ENCODE measurements at places on chromosomes 4 and X.

GRCh38 chr4:169253113-169253671 lies 17.6 kb downstream of the SH3RF1 start:
- no peak for DNase-seq

DNA sequence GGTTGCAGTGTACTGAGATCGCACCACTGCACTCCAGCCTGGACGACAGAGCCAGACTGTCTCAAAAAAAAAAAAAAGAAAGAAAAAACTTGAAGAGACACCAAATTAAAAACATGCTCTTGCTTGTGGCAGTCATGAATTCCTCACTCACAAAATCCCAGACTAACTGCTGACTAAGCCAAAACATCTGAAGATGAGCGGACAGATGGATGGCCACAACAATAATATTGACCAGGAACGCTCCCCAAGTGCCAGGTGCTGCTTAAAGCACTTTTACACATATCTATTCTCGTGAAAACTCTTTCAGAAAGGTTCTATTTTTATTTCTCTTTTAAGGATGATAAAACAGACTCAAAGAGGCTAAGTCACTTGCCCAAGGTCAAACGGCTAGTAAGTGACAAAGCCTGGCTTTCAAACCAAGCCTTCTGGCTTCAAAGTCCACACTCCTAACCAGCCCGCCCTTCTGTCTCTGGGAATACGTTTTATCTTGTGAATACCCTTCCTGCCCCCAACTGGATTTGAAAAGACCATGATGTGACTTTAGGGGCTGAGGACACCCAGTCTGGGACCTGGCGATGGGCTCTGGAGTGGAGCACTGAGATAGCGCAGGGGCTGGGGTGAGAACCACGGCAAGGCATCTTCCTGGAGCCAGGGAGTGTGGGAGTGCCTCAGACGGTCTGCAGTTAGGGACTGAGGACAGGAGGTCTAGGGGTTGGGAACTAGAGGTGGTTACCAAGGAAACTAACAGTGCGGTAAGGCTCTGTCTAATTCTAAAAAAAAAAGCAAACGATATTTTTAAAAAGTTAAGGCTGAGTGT lies 9.5 kb upstream of the CXCR3 start:
- DNase-seq, result no peak

DNA sequence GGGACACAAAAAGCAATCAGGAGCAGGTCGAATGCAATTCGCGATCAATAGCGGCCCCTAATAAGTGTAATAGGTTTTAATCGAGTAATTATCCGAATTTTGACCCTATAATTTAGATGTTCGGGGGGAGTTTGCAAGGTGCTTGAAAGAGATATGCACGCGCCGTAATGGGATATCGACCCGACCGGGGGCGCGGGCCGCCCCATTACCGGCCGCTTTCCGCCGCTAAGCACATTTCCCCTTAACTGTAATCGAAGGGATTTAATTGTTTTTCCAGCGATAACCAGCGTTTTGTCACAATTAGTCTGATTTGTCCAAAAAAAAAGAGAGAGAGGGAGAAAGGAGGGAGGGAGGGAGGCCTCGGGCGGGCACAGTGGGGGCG lies 997 bp downstream of the NKX1-1 start:
- DNase-seq, result no peak

DNA sequence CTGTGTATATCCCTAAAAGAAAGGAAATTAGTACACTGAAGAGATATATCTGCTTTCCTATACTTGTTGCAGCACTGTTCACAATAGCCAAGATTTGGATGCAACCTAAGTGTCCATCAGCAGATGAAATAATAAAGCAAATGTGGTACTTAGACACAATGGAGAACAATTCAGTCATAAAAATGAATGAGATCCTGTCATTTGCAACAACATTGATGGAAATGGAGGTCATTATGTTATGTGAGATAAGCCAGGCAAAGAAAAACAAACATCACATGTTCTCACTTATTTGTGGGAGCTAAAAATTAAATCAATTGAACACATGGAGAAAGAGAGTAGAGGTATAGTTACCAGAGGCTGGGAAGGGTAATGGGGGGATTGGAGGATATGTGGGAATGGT lies 611.9 kb downstream of the STPG2 start:
- no peak for DNase-seq

- peak; percentile 13 for DNase-seq
These were observed 153.9 kb downstream of the ATG4A start for GRCh38 chrX:108245462-108245861.

GRCh38 chr4:27442146-27442545 lies 581.5 kb downstream of the STIM2 start:
- no peak for DNase-seq

- no peak for DNase-seq
These were observed 14.4 kb upstream of the CDS1 start for GRCh38 chr4:84568496-84568895.

- no peak for DNase-seq
These were observed 78.5 kb upstream of the NLGN4X start for GRCh38 chrX:6307156-6307555.

- DNase-seq, result peak; percentile 58
These were observed 45.8 kb downstream of the SLC39A8 start for GRCh38 chr4:102299354-102300107.

GRCh38 chr4:147620315-147620714 lies 3.1 kb downstream of the TMEM184C start:
- DNase-seq, result no peak

- no peak for DNase-seq
These were observed 66.6 kb upstream of the ELOVL6 start for GRCh38 chr4:110265001-110265400.

GRCh38 chr4:100605144-100605543 lies 87.3 kb upstream of the EMCN start:
- DNase-seq, result no peak

DNA sequence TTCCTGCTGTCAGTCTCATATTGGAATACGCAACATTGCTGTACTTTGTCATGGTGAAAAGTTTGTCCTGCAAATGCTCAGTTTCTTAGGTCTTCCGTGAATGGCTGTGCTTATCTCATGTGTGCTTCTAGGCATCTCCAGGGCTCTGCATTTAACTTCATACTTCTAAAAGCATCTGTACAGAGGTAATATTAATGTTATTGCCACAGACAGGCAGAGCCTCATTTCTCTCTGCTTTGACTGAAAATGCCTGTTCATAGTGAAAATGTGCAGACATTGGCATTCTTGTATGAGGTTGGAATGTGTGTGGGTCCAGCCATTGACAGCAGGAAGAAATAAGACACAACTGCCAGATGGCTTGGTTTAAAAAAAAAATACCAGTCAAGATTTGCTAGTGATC lies 140.1 kb upstream of the TTC29 start:
- DNase-seq, result no peak

DNA sequence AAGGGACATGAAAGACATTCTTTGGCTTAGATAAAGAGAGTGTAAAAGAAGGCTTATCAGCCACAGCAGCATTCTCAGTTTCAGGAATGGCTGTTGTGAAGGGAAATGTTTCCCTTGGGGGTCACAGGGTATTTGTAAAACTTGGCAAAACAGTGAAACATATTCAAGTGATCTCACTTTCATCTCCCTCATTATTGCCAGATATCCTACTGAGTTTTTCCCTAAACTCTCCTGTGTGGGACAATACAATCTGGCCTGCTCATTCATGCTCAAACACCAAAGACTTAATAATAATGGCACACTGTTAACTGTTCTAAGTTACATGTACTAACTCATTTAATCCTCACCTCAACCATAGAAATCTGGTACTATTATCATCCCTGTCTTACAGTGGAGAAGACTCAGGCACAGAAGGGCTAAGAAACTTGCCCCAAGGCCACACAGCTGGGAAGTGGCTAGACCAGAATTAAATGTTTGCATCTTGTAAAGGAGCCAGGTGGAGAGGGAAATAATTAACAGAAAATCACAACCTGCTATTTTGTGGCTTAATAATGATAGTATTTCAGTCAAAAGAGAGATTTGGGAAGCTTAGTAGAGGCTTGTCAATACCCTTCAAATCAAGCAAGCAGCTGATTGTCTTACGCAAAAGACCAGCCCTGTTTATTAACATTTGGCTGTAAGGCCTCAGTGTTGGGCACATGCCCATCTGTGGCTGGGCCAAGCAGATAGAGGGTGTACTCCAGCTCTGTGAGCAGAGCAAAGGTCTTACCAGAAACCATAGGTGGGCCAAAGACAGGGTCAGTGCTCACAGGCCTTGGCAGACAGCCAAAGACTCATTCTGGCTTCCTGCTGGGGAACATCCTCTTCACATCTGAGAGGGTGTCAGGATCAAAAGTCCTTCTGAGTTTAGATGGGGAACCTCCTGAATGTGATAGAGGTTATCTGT lies 17.3 kb downstream of the SMPX start:
- no peak for DNase-seq

DNA sequence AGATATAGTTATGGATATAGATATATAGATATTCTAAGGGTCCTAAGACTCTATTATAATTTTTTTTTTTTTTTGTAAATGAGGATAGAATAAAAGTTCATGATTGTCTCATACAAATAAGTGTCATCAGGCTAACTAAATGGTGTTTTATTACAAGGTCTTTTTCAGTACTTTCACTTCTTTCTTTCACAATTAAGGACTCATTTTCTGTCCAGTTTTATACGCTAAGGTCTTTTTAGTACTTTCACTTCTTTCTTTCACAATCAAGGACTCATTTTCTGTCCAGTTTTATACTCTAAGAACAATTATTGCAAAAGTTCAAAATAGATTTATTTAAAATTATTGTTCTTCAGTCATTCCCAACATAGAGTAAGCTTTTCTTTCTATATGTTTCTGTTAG lies 32.7 kb downstream of the RUFY3 start:
- no peak for DNase-seq

DNA sequence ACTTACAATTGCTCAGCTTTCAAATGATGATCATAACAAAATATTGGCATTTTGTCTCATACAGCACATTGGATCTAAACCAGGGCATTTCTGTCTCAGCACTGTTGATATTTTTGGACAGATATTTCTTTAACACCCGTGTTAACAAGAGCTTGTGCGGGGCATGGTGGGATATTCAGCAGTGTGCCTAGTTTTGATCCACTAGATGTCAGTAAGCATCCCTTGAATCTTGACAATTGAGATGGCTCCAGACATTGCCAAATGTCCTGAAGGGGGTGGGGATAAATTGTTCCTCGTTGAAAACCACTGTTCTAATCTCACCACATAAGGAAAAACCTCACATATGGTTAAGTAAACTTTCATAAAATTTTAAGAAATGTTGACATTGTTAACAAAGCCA lies 806.3 kb downstream of the STIM2 start:
- peak; percentile 40 for DNase-seq

GRCh38 chr4:146032234-146032860 lies 93.7 kb upstream of the ZNF827 start:
- no peak for DNase-seq

- no peak for DNase-seq
These were observed 20.4 kb upstream of the FHL1 start for GRCh38 chrX:136126872-136127406.

DNA sequence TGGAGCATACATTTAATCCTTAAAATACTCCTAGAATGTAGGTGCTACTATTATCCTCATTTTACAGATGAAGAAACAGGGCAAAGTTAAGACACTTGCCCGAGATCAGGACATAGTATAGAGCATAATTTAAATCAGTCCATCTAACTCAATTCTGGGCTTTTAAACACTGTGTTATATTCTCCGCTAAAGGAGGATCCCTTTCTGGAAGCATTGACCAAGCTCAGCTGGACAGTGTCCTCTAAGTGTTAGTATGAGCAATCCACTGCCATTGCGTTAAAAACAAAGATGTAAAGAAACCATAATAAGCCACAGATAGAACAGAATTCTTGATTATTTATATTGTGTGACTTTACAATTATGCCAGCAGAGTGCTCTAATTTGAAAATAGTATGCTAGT lies 207.0 kb downstream of the ARHGAP24 start:
- DNase-seq, result no peak

- no peak for DNase-seq
These were observed 75.4 kb upstream of the ANXA3 start for GRCh38 chr4:78476108-78476704.

- peak; percentile 5 for DNase-seq
These were observed 67.8 kb downstream of the FAM133A start for GRCh38 chrX:93741811-93742210.

DNA sequence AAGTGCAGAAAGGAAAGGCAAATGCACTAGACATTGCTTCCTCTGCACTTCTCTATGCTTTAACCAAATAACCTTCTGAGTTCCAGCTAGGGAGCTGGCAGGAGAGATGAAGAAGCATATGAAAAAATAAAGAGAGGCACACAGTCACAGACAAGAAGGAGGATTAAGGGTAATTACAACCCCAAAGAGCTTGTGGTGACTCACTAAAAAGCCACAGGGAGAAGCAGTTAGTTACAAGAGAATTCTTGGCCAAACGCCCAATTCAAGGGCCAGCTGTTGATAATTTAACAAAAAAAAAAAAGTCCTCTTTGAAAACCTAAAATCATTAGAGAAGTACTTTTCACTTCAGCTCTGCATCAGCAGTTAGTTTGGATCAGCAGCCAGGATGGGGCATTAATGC lies 478.0 kb downstream of the KCNIP4 start:
- DNase-seq, result peak; percentile 91

- no peak for DNase-seq
These were observed 132.5 kb downstream of the AFF1 start for GRCh38 chr4:87067124-87067885.

DNA sequence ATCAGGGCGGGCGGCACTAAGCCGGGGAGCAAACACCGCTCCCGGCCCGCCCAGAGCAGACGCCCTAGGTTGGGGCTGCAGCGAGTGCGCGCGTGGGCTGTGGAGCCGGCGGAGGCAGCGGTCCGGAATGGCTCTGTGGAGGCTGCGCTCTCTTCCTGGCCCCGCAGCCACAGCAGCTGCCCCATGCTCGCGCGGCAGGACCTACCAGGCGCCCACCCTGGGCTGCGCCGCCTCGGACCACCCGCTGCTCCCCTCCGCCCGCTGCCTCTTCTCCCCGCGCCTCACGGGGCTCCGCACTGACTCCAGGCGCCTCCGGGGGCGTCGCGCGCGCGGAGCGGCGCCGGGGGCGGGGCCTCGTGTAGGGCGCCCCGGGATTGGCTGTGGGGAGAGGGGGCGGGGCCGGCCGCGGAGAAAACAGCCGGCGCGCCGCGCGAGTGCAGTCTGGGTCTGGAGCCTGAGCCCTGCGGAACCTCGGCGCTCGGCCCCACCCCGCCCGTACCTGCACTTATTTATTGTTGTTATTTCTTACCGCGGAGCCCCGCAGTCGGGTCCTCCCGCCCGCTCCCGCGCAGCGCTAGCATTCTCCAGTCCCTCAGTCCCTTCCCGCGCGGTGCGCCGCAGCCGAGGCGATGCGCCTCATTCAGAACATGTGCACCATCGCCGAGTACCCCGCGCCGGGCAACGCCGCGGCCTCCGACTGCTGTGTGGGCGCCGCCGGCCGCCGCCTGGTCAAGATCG lies at the start of gene RASL11B:
Gene RASL11B, plus strand, starts transcription at position 439 of the 738 bp plus-strand sequence. Its CDS starts 191 bp downstream, at position 630.
- DNase-seq, result peak; percentile 80

- no peak for DNase-seq
These were observed 182.4 kb downstream of the DHRSX start for GRCh38 chrX:2318371-2318770.

- DNase-seq, result no peak
These were observed 11.4 kb upstream of the CITED1 start for GRCh38 chrX:72317139-72317538.
